ENCODE measurements at places on chromosomes 3 and 15.

DNA sequence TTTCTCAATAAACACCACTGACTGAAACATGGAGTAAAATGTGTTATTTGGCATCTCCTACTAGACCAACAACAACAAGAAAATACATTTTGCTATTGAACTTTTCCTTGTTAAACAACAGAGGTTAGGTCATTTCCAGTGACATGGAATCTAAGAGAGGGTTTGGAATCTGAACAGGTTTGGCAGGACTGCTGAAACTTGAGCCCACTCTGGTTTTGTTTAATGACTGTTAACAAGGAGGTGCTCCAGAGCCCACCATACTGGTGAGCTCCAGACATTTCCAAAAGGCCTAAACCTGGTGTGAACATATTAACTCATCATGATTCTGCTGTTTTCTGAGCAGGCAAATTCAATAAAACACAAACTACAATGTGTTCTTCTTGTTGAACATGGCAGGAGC, 330.7 kb upstream of the TRIM42 start:
- no peak for DNase-seq

GRCh38 chr3:97901313-97902248, 70.7 kb downstream of the RIOX2 start:
- DNase-seq: peak; percentile 44

GRCh38 chr15:80563372-80563997, 131.6 kb upstream of the ABHD17C start:
- DNase-seq: no peak

DNA sequence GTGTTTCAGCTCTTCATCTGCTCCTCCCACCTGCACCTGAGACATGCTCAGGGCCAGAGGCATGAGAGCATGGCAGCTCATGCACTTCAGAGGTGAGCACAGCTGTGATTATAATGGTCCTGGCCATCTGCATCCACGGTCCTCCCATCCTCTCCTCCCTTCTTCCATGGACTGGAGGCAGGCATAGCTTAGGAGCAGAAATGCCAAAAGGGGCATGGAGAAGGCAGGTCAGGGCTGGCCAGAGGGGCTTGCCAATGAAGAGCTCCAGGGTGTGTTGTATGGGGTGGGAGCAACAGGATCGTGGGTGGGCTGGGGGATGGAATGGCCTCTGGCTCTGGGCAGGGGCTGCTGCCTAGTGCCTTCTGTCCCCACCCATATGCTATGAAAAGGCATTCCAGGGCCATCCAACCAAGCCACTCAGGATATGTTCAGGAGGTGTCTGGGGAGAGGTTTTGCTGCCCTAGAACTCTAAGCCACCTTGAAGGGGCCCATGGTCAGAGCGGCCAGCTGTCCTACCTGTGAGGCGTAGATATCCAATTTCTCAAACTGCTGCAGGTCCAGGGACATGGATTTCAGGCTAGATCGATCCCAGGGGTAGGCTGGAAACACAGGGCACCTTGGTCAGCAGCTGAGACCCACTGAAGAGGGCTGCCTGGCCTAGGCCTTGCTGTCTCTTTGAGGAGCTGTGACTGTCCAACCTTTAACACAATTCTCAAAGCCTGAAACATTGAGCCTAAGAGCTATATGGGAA, 26.1 kb downstream of the KY start:
- no peak for DNase-seq

DNA sequence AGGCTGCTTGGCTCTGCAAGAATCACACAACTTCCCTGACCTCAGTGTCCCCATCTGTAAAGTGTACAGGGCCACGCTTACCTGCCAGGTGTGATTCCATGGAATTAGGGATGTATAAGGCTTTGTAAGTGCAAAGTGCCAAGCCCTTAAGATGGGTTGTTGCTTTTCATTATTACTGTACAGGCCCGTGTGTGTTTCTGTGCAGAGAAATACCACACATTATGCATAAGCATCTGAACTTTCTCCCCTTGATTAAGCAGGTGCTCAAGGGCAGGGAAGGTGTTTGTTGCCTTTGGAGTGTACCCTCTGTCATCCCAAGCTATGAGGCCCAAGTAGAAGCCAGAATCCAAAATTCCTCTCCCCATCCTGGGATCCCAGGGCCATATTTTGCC, 13.6 kb upstream of the HRH1 start:
- no peak for DNase-seq

GRCh38 chr3:17023006-17023664, 138.4 kb downstream of the PLCL2 start:
- DNase-seq: peak; percentile 57

DNA sequence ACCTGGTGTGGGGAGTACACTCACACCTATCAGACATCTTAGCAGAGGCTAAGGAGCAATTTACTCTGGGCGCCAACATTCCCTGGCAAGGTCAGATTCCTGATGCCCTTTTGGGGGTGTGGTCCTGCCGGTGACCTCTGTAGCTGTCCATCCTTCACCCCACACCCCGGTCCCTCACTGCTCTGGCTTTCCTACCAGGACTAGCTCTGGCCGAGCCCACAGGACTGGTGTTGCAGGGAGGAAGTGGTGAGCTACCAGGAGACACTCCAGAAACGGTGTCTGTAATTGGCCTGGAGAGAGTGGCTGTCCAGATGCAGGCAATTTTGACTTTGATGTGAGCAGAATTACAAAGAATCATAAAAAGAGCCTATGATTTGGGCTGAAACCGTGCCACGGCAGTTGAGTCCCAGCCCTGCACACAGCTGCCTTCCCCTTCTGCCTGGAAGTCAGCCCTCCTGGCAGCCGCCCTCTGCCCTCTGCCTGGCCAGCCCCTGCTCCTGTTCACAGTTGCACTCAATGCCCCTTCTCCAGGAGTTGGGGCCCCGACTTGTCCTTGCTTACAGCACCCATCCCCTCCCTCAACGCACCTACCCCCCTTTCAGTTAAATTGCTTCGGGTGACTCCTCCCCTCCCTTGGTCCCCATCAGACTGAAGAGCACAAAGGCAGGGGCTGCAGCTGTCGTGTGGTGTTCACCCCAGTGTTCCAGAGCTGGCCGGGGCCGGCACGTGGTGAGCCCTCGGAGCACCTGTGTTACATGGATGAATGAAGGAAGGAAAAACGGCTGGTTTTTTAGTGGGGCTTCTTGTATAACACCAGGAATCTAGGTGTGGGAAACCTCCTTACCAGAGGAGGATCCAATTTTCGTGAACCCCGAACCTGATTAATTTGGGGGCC, 80.2 kb upstream of the TPM1 start:
- DNase-seq: no peak

DNA sequence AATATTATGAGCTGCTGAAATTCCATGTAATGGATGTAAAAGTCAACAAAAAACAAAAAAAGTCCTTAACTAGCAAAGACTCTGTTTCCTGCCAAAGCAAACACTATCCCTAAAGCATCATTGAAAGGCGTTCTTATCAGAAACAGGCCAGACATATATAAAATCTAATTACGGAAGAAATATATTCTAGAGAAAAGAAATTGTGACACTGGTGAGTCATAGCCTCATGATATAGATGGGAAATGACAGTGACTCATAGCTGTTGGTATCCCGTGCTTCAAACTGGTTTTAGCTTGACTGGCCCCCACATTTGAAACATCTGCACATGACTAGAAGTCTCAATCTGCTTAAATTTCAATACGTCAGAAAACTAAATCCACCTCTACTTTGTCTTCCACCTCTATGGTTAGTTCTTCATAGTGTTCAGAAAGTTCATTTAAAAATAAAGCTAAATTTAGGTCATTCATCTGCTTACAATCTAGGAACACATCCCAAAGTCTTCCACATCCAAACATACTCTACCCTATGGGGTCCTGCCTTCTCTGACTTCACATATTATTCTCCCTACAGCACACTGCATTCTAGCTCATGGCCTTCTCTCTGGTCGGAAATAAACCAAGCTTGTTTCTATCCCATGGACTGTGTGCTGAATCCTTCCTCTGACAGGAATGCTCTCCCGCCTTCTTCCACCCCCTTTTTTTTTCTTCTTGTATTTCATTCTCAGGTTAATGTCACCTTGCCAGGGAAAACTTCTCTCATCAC, 456.3 kb upstream of the ARRDC4 start:
- DNase-seq: peak; percentile 96

GRCh38 chr3:187750006-187750512, 4.8 kb upstream of the BCL6 start:
- peak; percentile 60 for DNase-seq

DNA sequence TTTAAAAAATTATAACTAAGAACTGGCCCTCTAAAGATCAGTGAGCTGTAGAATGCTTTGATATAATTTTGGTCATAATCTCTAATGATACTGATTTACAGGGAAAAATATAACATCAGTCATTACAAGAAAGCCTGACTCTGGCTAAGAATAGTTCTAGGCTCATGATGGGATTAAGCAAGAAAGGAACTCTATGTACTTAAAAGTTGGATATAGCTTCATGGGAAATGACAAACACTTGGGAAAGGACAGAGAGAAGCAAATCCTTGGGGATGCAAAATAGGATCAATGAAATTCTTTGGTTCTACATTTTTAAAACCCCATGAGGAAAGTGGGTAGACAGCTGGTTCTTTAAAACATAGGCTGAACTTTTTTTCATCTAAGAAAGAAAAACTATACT, 472.7 kb upstream of the NR2F2 start:
- no peak for DNase-seq

DNA sequence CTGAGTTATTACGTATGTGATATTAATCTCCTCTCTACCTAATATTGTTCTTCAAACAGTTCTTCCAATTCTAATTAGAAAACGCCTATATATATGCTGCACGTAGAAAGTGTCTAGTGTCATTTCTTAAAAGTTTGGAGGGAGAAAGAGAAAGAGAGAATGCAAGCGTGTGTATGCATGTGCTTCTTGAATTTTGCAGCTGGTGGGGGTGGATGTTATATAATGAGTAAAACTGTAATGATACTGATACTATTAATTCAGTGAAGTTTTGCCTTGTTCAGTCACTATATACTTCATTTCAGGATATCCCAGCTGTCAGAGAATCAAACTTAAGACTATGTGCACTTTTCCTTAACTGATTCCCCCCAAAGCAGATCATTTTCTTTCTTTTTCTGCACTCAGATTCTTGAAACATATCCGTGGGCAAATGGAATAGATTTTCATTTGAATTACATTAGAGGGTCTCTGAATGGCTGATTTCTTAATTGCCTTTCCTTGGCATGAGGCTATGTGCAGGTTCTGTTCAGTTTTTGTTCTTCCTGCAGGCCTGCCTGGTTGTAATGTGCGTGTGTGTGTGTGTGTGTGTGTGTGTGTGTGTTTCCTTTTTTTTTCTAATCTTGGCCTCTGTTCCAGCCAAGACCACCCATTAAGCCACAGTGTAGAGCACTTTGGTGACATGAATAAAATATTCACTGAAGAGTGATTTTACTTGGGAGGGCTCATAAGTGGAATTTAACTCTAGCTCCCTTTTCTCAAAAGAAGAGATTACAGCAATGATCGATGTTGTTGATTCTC, 617.5 kb downstream of the RBMS3 start:
- no peak for DNase-seq

- DNase-seq: no peak
Measured at GRCh38 chr3:100803711-100804110, 94.4 kb downstream of the TFG start.

DNA sequence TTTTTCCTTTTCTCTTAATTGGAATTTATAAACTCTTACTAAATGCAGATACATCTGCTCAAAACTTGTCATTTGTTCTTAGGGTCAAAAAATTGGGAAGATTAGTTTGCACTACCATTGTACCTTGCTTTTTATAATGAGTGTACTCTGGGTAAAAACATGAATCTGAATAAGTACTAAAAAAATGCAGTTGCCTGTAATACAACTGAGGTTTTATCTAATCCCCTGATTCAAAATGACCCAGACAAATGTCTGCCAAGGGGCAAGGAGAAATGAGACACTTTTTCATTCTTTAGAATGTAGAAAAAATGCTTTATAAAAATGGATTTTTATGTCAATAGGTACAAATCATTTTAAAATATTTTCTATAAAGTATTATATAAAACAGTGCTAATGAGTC, 42.4 kb downstream of the RASA2 start:
- no peak for DNase-seq

GRCh38 chr3:159030886-159031679, 229.2 kb downstream of the MFSD1 start:
- no peak for DNase-seq

DNA sequence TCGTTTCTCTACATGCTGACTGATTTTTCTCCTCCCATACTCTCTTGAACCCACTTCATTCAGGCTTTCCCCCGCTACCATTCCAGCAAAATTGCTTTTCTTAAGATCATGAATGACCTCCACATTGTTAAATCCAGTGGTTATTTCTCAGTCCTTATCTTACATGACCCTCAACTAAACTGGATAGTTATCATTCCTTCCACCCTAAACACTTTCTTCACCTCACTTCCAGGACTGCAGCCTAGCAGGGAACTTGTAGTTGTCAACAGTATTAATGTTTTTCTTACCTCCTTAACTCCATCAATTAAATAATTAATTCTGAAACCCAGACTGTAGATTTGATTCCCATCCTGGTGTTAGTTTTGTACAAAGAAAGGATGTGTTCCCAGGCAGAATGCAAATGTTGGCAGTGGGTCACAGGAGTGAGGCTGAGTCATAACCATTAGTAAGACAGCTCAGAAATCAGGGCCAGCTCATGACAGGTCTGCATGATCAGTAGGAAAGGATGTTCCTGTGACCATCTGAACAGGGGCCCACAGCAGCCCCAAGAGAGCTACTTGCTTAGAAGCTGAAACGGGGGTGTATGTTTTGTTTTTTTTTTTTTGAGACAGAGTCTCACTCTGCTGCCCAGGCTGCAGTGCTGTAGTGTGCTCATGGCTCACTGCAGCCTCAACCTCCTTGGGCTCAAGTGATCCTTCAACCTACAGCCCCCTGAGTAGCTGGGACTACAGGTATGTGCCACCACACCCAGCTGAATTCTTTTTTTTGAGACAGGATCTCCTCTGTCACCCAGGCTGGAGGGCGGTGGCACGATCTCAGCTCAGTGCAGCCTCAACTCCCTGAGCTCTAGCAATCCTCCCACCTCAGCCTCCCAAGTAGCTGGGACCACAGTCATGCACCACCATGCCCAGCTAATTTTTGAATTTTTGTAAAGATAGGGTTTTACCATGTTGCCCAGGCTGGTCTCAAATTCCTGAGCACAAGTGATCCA, 9.1 kb downstream of the BCL2L10 start:
- peak; percentile 95 for DNase-seq

DNA sequence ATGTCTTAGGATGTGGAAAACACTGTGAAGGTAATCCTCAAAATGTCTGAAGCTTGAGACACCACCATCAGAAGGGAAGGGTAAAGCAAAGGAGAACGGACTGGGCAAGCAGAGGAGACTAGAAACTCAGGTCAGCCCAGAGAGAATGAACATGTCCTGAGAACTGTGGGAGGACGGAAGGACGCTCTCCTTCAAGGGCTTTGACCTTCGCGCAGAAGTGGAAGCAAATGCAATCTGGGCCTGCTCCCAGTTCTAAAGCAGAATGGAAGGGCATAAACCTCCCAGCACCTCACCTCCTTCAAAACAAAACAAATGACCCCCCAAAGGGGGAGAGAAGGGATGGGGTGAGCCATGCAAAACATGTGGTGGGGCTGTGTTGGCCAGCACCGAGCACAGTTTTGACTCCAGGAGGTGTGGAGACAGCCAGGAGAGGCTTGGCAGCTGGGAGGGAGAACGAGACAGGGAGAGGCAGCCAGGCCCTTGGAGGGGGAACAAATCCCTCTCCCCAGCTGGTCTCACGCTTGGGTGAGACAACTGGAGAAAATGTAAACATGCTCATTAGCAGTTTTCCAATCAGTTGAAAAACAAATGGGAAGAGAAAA, 222.4 kb upstream of the WNT5A start:
- no peak for DNase-seq

- peak; percentile 59 for DNase-seq
Measured at GRCh38 chr3:12476238-12476897, 7.9 kb upstream of the TSEN2 start.

GRCh38 chr15:97081666-97082226, 751.2 kb downstream of the NR2F2 start:
- no peak for DNase-seq

Data from dermis blood vessel endothelial cell (primary cell).